A549 treated with DMSO at 1 μM for 4 hours (cell line): ENCODE measurements at places on chromosomes 2 and 18. TPM values are rescaled to one million over a fixed set of nuclear protein-coding genes. Genes with fewer than 3 reads are reported as not detected.

Gene APLF
- total RNA-seq = 0.68 to 1.0 TPM (median 0.79 TPM) in 5 replicates

Gene CNTNAP5
- total RNA-seq = not detected in 5 replicates

Gene DSG3
- 0.01 to 0.02 TPM in 2 of 5 replicates, not detected in the others for total RNA-seq

Gene BMP10
- not detected in 5 replicates for total RNA-seq

Gene ITPRIPL1
- not detected in 5 replicates for total RNA-seq

Gene STARD7
- total RNA-seq = 95.6 to 110 TPM (median 106 TPM) in 5 replicates

Gene VWA3B
- 0.10 TPM in 1 of 5 replicates, not detected in the others for total RNA-seq

Gene ICA1L
- 1.5 to 2.4 TPM (median 1.9 TPM) in 5 replicates for total RNA-seq

Gene TGIF1
- 126 to 170 TPM (median 162 TPM) in 5 replicates for total RNA-seq

Gene AQP12B
- not detected in 5 replicates for total RNA-seq

Gene KIF5C
- 0.29 to 0.60 TPM (median 0.36 TPM) in 5 replicates for total RNA-seq

Gene TMEFF2
- total RNA-seq = 0.19 to 0.36 TPM (median 0.27 TPM) in 5 replicates
